ENCODE measurements at places on chromosomes 12 and 14.

DNA sequence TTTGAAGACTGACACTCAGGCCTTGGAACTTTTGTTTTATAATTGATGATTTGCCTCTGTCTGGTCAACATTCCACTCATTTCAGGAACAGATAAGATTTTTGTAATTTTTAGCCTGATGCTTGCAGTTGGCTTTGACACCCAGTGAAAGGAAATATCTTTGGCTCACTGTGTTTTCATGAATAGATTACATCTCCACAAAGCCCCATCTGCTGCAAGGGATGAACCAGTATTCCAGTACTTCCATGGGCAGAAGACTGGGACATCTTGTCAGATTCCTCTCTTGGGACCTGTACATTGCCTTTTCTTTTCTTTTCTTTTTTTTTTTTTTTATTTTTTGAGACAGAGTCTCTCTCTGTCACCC is 28.4 kb downstream of the GSG1 start:
- DNase-seq, result no peak

DNA sequence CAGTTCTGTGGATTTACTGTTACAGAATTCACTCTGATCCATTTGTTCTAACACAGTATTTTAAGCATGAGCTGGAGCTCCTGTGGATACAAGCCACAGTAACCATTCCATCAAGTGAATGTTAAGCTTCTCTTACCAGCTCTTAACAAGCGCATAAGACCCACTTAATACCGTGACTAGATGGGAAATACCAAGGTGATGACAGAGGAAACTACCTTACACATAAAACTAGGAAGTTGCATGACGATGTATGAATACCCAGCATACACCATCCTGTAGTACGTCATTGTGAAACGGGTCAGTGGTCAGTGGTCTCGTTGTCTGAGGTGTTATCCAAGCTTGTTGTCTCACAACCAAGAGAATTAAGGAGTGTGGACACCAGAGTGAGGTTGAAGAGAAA is 2.0 kb upstream of the GALC start:
- DNase-seq, result peak; percentile 8

DNA sequence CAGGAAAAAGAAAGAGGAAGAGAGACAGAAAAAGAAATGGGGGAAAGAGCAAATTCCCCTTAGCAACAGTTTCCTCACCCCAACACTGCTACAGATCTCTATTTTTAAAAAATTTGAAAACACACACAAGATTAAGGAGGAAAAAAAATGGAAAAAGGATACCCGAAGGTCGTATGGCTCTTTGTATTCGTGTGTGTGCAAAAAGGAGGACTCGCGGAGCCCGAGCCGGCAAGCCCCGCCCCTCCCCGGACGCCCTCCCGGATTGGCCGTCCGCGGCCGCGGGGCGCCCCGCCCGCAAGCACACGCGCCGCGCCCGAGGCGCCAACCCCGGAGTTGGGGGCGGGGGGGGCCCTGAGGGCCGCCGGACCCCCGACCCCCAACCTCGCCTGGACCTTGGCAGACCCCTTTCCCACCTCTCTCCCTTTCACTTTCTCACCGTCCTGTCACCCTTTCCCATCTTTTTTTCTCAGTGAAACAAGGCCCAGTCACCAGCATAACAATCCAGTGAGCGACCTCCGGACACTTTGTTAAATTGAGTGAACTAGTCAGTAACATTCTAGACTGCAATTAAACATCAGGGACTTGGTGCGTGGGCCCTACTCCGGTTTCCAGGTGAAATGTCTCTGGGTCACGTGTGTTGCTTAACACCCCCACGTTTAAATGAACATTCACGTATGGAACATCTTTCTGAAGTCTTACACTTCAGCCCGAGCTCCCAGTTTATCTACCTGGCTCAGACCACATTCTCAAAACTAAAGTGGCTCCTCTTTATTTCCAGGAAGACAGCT is at the start of gene C14orf93:
C14orf93 (minus strand) TSS at position 205 of the 788 bp plus-strand sequence. CDS start 11,120 bp downstream, outside the sequence.
- peak; percentile 78 for DNase-seq

GRCh38 chr12:85759091-85759490 is 77.1 kb downstream of the RASSF9 start:
- DNase-seq, result no peak

GRCh38 chr12:94033101-94033500 is 115.3 kb upstream of the PLXNC1 start:
- DNase-seq, result no peak

All from ELR (cell line).